ENCODE measurements at places on chromosomes 2 and 18. TPM values are rescaled to one million over a fixed set of nuclear protein-coding genes. Genes with fewer than 3 reads are reported as not detected.
A peak's percentile ranks its signal among the peaks of the same experiment; 100 is the strongest.

Gene ABHD1
- total RNA-seq = 0.74 TPM

Gene ECEL1
- not detected for total RNA-seq

Gene NTSR2
- total RNA-seq = not detected

DNA sequence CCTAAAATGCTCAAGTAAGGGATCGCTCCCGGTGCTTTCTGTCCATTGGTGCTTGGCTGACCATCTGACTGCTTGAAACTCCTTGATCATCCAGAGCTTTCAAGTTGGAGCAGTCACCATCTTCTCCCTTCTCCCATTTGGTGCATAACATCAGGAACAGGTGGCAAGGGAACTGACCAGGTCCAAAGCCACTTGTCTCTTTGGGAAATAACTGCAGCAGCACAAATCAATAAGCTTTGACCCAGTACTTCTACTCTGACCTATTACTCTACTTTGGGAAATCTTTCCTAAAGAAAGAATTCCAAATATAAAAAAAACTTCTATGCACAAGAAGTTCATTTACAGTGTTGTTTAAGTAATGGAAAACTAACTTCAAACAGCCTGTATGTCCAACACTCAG lies 10.6 kb upstream of the MAT2A start:
- DNase-seq = no peak

- DNase-seq = no peak
These were observed 18.7 kb upstream of the LCLAT1 start for GRCh38 chr2:30428348-30428662.

- DNase-seq = peak; percentile 16
These were observed 128.0 kb downstream of the NFATC1 start for GRCh38 chr18:79523736-79524180.

Gene EGR4
- not detected for total RNA-seq

DNA sequence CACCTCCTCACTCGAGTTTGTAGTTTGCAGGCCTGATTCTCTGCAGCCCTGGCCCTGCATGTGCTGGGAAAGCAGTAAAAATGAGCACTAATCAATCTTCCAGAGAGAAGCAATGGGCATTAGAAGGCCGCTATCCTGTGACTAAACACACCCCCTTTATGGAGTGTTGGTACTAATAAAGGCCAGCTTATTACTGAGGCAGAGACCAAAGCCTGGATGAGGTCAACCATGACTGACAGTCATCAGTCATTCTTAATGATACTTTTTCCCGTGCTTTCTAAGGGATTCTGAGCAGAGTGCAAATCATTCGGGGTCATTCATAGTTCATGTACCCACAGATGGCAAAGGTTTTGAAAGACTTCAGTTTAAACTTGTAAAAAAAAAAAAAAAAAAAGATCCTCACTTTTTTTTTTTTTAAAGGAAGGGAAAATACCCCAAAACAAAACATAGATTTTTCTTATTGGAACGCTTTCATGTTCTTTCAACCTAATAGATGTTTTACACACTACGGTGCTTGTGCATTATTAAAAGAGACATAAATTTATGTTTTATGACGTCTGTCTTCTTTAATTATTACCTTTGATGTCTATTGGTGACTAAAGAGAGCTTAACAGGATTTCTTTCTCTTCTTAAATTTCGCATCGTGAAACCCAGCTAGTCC lies 13.2 kb downstream of the TSHZ1 start:
- no peak for DNase-seq

DNA sequence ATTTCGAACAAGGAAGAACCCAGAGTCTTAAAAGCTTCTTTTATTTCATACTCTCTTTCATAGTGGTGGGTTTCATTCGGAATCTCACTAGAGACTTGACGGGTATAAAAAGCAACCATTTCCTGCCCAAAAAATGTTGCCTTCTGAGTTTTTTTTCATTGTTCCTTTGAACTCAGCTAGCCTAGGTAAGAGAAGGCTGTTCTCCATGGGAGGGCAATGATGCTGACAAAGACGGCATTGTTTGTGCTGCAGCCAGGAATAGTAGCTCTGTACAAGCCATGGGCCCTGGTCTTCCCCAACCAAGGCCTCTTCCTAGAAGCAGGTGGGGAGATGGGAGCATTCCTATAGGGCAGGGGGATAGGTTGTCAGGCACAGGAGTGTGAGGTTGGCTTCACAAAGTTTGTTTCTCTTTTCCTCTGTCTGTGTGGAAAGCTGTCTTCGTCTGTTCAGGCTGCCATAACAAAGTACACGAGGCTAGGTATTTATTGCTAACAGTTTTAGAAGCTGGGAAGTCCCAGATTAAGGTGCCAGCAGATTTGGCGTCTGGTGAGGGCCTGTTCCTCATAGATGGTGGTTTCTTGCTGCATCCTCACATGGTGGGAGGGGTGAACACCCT lies 405.1 kb downstream of the NBAS start:
- DNase-seq = no peak
